ENCODE measurements at places on chromosomes 12 and 14. TPM values are rescaled to one million over a fixed set of nuclear protein-coding genes. Genes with fewer than 3 reads are reported as not detected.

KRT6B gene
- not detected for total RNA-seq

DNA sequence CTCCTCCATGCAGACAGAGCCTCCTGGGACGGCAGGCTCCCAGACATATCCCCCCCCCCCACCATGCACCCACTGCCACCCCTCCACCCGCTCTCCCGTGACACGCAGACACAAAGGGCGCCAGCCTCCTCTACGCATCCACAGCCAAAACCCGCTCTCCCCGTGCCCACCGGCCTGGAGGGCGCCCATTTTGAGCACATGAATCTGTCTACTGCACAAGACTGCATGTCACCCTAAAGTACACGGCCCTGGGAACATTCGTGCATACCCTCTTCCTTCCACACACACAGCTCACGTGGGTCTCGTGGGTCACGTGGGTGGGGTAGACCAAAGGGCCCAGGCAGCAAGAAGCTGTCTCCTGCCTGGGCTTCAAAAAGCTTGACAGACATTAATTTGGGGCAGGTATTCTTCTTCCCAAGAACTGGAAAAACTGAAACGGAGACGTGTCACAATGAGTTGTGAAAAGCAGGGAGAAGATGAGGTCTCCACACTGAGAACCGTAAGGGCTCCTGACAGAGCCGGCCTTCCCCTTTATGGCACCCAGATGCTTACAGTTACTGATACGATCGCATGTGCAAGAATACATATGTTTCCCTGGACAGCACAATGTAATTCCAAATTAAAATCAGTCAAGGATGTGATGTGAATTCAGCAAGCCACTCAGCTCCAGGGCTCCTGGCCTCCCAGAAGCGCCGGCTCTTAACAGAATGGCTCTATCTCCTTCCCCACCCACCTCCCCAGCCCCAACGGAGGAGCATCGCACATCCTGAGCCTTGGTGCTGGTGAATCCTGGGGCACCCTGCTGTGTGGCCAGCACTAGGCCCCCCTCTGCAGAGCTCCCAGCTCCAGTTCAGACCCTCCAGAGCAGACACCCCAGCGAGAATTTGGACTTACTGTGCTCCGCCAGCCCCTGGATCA, 1.9 kb downstream of the TGFB3 start:
- no peak for DNase-seq

GLS2 gene
- 17.0 TPM for total RNA-seq

DNA sequence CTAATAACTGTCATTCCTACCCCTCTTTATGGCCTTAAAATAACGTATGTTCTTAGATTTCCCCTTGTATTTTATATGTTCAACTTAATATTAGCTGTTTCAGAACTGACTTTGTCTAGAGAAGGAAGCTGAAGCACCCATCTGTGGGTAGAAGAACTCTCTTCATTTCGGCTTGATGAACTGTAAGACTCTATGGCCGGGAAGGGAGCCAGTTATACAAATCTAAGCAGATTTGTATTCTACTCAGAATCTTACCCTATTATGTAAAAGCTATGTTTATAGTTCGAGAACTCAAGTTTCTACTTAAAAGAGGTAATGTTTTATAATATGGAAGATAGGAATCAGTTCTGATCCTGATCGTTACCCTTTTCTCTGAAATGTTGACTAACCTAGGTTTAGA, 390.9 kb upstream of the PRICKLE1 start:
- no peak for DNase-seq

DEPDC4 gene
- total RNA-seq: 3.4 TPM

GRCh38 chr12:5650829-5651461, 219.0 kb downstream of the NTF3 start:
- no peak for DNase-seq
